Right forelimb (tissue), 1 donor: ENCODE measurements at places on chromosomes 4 and X.

- no peak for DNase-seq
Observed at GRCh38 chr4:64777286-64777685, 368.0 kb upstream of the TECRL start.

GRCh38 chr4:84099599-84099998 lies 399.5 kb downstream of the NKX6-1 start:
- no peak for DNase-seq

DNA sequence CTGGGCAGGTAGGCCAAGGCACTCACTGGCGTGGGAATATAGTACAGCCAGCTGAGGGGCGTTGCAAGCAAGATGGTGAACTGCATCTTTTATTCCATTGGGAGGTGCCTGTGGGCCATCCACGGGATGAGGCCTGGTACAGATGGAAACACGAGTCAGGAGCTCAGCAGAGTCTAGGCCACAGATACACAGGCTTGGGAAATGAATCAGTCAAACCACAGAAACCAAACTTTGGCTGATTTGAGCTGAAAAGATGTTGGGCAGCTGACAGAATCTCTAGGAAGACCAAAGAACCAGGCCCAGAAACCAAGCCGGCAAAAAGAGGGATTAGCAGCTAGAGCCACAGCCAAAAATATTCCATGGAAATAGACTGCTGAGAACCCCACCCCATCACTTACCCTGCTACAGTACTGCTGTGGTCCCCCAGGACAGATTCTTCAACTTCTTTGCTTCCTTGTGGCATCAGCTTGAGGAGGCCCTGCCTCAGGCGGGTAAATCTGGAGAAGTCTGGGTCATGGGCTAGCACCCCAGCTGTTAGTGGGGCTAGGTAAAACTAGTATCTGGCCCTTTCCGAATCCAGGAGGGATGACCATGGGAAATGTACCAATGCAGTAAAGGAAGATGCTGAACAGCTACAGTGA lies 75.4 kb downstream of the TMEM131L start:
- DNase-seq, result no peak

GRCh38 chr4:180179146-180179545 lies 2064.1 kb upstream of the TENM3 start:
- no peak for DNase-seq

- DNase-seq, result no peak
Observed at GRCh38 chr4:120525106-120525505, 397.4 kb downstream of the PRDM5 start.

DNA sequence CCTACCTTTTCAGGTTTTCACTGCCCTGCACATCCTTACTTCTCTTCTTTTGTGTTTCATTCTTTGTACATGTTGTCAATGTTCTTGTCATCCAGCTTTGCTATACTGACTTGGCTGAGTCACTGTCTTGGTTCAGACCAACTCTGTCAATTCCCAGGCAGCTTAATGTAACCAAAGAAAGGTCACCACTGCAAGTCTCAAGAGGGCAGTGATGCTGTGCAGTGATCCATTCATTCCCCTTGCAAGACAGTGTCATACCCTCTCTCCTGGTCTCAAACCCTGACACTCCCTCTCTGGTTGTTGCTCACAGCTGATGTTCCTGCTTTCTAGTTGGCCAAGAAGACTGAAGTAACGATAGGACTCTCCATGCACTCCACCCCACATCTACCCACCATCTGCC lies 17.5 kb downstream of the RAB39B start:
- DNase-seq, result no peak
